ENCODE measurements at places on chromosomes 1 and 21. TPM values are rescaled to one million over a fixed set of nuclear protein-coding genes. Genes with fewer than 3 reads are reported as not detected.

The FRRS1 gene
- 9.0 TPM for total RNA-seq

DNA sequence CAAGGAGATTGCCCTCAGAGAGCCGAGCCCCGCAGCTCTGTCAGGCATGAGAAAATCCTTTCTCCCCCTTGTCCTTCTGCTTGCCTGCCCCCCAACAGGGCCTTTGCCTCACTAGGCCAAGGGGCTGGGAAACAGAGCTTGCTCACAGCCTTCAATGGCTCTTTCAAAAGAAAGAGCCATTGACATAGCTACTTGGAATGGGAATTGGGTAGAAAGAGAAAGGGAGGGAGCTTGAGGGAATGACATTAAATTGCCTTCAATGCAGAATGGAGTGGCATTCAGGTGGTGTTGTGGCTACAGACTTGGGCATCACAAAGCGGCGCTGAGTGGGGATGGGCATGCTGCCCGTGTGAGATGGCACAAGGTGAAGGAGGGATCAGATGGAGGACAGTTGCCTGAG lies 13.2 kb downstream of the SYT11 start:
- H3K4me1 ChIP-seq: no peaks in the 10 kb centered on the region
- H3K36me3 ChIP-seq: no peaks in the 10 kb centered on the region
- no peaks in the 10 kb centered on the region for H3K27me3 ChIP-seq
- H3K27ac ChIP-seq: no peak overlapping the region
- H3K4me3 ChIP-seq: no peak overlapping the region
- no peak for DNase-seq

- no peak overlapping the region for H3K27ac ChIP-seq
- H3K4me3 ChIP-seq: no peak overlapping the region
- H3K36me3 ChIP-seq: peaks cover 44% of the 10 kb centered on the region
- DNase-seq: no peak
These were observed 15.6 kb downstream of the COL6A1 start for GRCh38 chr21:45997205-45997494.

The SLC6A17 gene
- total RNA-seq: not detected

The NEK7 gene
- 112 TPM for total RNA-seq

DNA sequence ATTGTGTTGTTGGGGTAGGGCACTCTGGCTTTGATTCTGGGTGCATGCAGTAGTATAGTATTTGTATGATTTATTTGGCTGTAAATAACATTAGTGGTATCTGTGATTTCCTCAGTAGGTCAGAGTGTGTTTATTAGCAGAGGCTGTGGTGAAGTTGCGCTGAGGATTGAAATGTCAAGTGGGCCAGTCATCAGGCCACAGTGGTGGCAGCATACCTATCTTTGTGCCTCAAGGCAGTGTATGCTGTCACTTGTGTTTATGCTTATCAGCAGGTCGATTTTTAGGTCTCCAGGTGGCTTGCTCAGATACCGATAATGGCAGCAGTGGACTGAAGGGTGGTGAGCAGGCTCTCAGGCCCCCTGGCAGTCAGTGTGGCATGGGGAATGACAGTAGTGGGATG lies 11.3 kb downstream of the LY9 start:
- no peaks in the 10 kb centered on the region for H3K4me1 ChIP-seq
- no peak overlapping the region for H3K4me3 ChIP-seq
- no peaks in the 10 kb centered on the region for H3K36me3 ChIP-seq
- H3K27ac ChIP-seq: no peak overlapping the region

GRCh38 chr1:228984646-228985631 lies 249.7 kb downstream of the RHOU start:
- no peaks in the 10 kb centered on the region for H3K27me3 ChIP-seq
- no peaks in the 10 kb centered on the region for H3K36me3 ChIP-seq
- DNase-seq: no peak
- H3K27ac ChIP-seq: no peak overlapping the region
- peaks cover 9% of the 10 kb centered on the region for H3K4me1 ChIP-seq

DNA sequence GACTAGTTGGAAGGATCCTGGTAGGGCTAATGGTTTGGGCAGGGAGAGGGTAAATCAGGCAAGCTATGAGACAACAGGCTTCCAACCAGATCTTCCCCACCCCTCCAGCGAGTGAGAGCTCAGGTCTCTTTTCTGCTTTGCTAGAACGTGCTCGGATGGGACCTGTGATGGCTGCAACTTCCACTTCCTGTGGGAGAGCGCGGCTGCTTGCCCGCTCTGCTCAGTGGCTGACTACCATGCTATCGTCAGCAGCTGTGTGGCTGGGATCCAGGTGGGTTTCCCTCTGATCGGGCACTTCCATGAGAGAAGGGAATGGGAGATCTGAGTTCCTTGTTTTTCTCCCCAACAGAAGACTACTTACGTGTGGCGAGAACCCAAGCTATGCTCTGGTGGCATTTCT lies 14.0 kb upstream of the SARS1 start:
- H3K27me3 ChIP-seq: no peaks in the 10 kb centered on the region
- H3K27ac ChIP-seq: no peak overlapping the region
- H3K36me3 ChIP-seq: no peaks in the 10 kb centered on the region
- peaks cover 7% of the 10 kb centered on the region for H3K4me1 ChIP-seq
- no peak overlapping the region for H3K4me3 ChIP-seq
- no peak for DNase-seq

The C8A gene
- 0.09 TPM for total RNA-seq

The RIIAD1 gene
- total RNA-seq: 5.2 TPM

GRCh38 chr1:193241132-193241827 lies 54.9 kb upstream of the B3GALT2 start:
- peaks cover 7% of the 10 kb centered on the region for H3K36me3 ChIP-seq
- no peak for DNase-seq
- no peaks in the 10 kb centered on the region for H3K4me1 ChIP-seq
- no peaks in the 10 kb centered on the region for H3K27me3 ChIP-seq
- no peak overlapping the region for H3K4me3 ChIP-seq
- H3K27ac ChIP-seq: no peak overlapping the region

The LAPTM5 gene
- total RNA-seq: 624 TPM

GRCh38 chr1:44170281-44170823 lies 28.9 kb upstream of the KLF18 start:
- no peaks in the 10 kb centered on the region for H3K27me3 ChIP-seq
- H3K4me1 ChIP-seq: no peaks in the 10 kb centered on the region

DNA sequence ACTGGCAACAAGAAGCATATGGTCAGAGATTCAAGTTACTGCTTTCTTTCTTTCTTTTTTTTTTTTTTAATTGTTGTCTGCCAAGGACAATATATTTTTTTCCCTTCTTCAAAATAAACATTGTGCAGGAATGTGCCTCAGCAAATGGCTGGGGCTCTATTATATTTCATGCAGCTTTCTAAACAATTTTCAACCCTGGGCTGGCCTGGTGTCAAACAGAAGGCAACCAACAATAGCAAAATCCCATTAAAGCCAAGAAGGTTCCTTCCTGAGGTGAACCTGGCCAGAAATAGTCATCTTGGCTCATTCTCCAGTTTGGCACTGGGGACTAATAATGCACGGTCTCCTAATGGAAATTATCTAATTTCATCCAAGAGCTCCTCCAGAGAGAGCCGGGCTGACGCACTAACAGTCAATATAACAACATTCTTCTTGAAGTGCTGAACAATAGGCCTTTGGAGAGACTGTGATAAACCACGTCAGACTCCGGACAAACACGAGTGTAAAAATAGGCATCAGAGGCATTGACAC lies 35.7 kb upstream of the HLX start:
- H3K4me1 ChIP-seq: no peaks in the 10 kb centered on the region
- H3K36me3 ChIP-seq: no peaks in the 10 kb centered on the region
- no peak for DNase-seq
- H3K4me3 ChIP-seq: no peak overlapping the region

The AK2 gene
- 123 TPM for total RNA-seq

GRCh38 chr1:154186177-154186576 lies 5.7 kb downstream of the TPM3 start:
- DNase-seq: peak; percentile 70
- no peak overlapping the region for H3K4me3 ChIP-seq
- H3K4me1 ChIP-seq: peaks cover 13% of the 10 kb centered on the region
- no peak overlapping the region for H3K27ac ChIP-seq

DNA sequence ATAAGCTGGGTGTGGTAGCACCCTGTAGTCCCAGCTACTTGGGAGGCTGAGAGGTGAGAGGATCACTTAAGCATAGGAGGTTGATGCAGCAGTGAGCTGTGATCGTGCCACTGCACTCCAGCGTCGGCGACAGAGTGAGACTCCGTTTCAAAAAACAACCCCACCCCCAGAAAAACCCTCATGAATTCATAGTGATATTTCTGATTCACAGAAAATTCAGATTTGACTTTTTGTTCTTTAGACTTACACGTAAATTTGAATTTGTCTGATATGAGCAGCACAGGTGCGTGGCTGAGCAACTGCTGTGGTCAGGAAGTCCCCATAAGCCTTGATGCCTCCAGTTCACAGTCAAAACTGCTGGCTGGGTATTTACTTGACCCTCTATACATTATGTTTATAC lies 10.0 kb upstream of the MORC3 start:
- no peak for DNase-seq
- no peak overlapping the region for H3K27ac ChIP-seq
- H3K27me3 ChIP-seq: no peaks in the 10 kb centered on the region
- no peak overlapping the region for H3K4me3 ChIP-seq
- H3K4me1 ChIP-seq: no peaks in the 10 kb centered on the region

DNA sequence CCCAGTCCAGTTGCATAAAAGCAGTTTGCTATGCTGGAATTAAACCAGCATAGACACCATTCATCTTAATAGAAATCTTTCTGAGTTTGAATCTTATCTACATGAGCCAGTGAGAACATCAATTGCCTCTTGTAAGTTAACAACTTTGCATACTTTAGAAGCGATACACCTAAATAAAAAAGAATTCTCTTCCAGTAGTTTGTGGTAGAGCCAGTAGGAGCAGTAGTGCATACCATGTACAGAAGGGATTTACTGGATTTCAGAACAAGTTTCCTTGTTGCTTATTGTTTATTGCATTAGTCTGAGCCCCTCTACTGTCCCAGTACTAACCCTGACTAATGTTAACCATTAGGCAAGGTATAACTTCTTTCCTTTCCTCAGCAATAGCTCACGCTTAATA lies 313.1 kb downstream of the TGFB2 start:
- no peaks in the 10 kb centered on the region for H3K27me3 ChIP-seq
- H3K4me3 ChIP-seq: no peak overlapping the region
- DNase-seq: no peak
- no peaks in the 10 kb centered on the region for H3K36me3 ChIP-seq
- no peak overlapping the region for H3K27ac ChIP-seq

GRCh38 chr21:31731056-31731856 lies 662 bp downstream of the SCAF4 start:
- peaks cover 36% of the 10 kb centered on the region for H3K4me1 ChIP-seq
- peak overlapping the region; percentile 97 for H3K27ac ChIP-seq
- DNase-seq: peak; percentile 91
- no peaks in the 10 kb centered on the region for H3K36me3 ChIP-seq
- H3K4me3 ChIP-seq: peak overlapping the region; percentile 83

GRCh38 chr21:17780539-17780938 lies 38.6 kb downstream of the C21orf91 start:
- no peaks in the 10 kb centered on the region for H3K27me3 ChIP-seq
- peaks cover 22% of the 10 kb centered on the region for H3K4me1 ChIP-seq
- H3K27ac ChIP-seq: peak overlapping the region; percentile 44
- no peak overlapping the region for H3K4me3 ChIP-seq

GRCh38 chr1:37660664-37661063 lies 26.0 kb upstream of the RSPO1 start:
- no peaks in the 10 kb centered on the region for H3K36me3 ChIP-seq
- no peaks in the 10 kb centered on the region for H3K4me1 ChIP-seq
- no peak for DNase-seq

DNA sequence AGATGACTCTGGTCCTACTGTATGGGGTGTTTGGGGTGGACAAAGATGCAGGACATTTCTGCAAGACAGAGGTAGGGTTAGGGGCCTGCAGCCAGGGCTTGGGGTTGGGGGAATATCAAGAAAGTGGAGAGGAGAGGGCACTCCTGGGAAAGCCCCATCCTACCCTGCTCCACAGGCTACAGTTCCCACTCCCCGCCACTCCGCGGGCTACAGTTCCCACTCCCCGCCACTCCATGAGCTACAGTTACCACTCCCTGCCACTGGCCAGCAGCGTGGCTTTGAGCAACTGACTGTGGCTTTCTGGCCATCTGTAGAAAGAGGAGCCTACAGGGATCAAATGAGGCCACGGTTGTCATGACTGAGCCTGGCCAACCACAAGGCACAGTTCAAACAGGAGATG lies 93.8 kb upstream of the GRIK3 start:
- no peaks in the 10 kb centered on the region for H3K36me3 ChIP-seq
- DNase-seq: no peak
- no peak overlapping the region for H3K27ac ChIP-seq
- no peaks in the 10 kb centered on the region for H3K4me1 ChIP-seq

DNA sequence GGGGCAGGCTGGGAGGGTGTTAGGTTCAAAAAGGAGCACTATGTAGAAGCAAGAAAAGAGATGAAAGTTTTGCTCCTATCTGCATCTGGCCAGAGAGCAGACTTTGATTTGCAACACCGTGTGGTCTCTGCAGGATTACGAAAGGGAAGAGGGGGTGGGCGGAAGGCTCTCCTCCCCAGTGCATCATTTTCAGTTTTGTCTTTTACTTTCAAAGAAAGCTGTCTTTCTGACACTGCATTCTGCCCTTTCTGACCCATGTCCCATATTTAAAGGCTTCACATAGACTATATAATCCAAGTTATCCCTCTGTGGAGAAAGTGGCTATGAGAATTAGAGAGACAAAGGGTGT lies 126.5 kb downstream of the RHOU start:
- H3K36me3 ChIP-seq: no peaks in the 10 kb centered on the region
- H3K4me3 ChIP-seq: no peak overlapping the region
- peaks cover 5% of the 10 kb centered on the region for H3K4me1 ChIP-seq
- no peaks in the 10 kb centered on the region for H3K27me3 ChIP-seq
- no peak for DNase-seq
- H3K27ac ChIP-seq: no peak overlapping the region

DNA sequence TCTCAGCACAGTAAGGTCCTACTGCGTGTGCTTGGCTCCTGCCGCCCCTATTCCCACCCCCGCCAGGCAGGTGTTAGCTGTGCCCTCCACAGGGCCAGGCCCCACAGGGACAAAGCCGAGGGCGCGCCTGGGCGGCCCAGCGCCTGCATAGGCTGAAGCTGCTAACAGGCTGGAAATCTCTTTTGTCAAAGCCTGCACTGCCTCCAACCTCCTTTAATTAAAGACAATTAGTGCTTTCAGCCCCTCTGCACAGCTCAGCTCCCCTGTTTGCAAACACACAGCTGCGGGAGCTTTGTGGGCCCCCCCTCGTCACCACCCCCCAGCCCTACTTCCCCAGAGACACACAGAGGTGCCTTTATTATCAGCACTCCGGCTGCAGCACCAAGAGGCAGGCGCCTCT lies 95.9 kb downstream of the EPHB2 start:
- no peaks in the 10 kb centered on the region for H3K27me3 ChIP-seq
- no peak overlapping the region for H3K27ac ChIP-seq
- no peaks in the 10 kb centered on the region for H3K4me1 ChIP-seq
- no peak overlapping the region for H3K4me3 ChIP-seq
- no peaks in the 10 kb centered on the region for H3K36me3 ChIP-seq
- peak; percentile 72 for DNase-seq

- H3K27me3 ChIP-seq: no peaks in the 10 kb centered on the region
- peaks cover 3% of the 10 kb centered on the region for H3K4me1 ChIP-seq
- no peaks in the 10 kb centered on the region for H3K36me3 ChIP-seq
- no peak overlapping the region for H3K4me3 ChIP-seq
- DNase-seq: no peak
These were observed 48.4 kb downstream of the COLGALT2 start for GRCh38 chr1:183989078-183989577.

Data from upper lobe of left lung (tissue), 6 donors.